ENCODE measurements at places on chromosomes 7 and 10.

- DNase-seq, result peak; percentile 1
These were observed 106.0 kb downstream of the BMS1 start for GRCh38 chr10:42888504-42889095.

DNA sequence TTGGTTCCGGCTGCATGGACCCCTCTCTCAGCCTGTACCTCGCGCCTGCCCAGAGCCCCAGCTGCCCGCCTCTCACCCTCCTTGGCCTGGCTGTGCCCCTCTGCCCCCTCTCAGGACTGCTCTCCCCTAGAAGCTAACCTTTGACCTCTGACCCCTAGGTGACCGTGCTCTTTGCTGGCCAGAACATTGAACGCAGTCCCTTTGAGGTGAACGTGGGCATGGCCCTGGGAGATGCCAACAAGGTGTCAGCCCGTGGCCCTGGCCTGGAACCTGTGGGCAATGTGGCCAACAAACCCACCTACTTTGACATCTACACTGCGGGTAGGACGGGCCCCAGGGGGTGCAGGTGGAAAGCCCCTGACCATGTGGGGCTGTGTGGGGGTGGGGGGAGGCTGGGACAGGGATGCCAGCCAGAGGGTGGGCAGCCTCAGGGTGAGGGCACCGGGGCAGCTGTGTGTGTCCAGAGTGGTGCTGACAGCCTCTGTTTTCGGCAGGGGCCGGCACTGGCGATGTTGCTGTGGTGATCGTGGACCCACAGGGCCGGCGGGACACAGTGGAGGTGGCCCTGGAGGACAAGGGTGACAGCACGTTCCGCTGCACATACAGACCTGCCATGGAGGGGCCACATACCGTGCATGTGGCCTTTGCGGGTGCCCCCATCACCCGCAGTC, 8.0 kb downstream of the FLNC start:
- no peak for DNase-seq

- no peak for DNase-seq
These were observed 44.7 kb downstream of the MGMT start for GRCh38 chr10:129511758-129512157.

GRCh38 chr10:513393-513792, 176.1 kb downstream of the DIP2C start:
- DNase-seq, result no peak

GRCh38 chr7:115410972-115411686, 489.2 kb downstream of the MDFIC start:
- DNase-seq, result no peak

GRCh38 chr10:118173296-118173695, 126.6 kb upstream of the RAB11FIP2 start:
- DNase-seq, result no peak

DNA sequence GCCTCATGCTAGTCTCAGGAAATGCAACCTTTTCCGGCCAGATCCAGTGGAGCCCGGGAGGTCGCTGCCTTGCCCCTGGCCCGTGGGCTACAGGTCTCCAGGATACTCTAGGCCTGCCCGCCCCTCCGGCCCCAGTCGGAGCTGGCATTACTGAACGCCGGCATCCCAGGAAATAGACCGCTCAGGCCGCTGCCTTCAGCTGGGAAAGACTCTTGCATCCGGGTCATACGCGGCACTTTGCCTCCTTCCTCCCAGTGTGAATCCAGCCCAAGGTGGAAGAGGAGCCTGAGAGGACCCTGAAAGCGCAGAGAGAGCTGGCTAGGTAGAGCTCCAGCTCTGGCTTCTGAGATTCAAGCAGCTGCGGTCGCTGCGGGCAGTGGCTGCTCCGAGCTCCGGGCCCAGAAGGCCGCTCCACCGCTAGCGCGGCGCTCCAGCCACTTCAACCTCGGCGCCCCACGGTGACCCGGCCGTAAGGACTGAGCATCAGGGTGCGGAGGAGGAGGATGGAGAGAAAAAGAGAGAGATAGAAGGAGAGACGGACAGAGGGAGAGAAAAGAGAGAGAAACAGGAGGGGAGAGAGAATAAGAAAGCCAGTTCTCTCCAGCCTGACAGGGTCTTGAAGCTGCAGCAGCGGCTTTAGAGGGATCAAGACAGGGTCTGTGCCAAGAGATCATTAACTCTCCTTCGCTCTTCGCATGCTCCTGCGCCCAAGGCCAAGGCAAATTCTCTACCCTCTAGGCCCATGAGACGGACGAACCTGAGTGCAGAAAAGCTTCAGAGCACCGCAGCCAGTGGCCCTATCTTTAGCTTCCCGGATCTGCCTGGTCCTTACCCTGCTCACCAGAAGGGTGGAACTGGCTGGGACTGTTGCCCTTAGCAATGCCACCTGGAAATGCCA, 1.8 kb upstream of the HOXA10 start:
- DNase-seq, result no peak

DNA sequence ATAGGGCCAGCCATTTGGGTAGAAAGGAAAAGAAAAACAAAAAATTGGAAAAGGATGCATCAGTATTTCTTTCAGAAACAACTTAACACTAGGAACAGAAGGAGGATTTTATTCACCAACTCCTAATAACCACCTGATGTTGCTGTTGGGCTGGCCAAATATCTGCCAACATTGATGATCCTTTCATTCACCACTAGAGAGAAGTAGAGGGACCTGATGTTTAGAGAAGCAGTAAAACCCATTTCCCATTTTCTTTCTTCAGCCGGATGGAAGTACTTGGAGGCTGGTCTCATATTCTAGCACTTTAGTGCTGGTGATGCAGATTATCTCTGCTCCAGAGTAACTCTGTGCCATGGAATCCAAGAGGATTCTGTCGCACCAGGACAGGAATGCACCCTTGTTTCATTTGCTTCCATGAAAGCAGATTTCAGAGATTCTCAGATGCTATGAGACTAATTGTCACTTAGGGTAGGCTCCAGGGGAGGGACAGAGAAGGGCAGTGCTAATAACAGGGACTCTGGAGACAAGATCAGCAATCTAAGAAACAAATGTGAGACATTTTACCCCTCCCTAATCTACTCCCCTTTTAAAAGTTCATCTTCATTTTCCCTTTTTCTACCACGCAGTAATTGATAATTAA, 3.1 kb downstream of the KLLN start:
- DNase-seq, result peak; percentile 70

- no peak for DNase-seq
These were observed 369.8 kb downstream of the GFRA1 start for GRCh38 chr10:115903207-115903606.

- no peak for DNase-seq
These were observed 121.4 kb downstream of the MAGI2 start for GRCh38 chr7:79332091-79332490.

- DNase-seq, result no peak
These were observed 59.0 kb upstream of the FGL2 start for GRCh38 chr7:77258593-77258992.

- peak; percentile 4 for DNase-seq
These were observed 675 bp downstream of the ABRAXAS2 start for GRCh38 chr10:124802313-124802675.

DNA sequence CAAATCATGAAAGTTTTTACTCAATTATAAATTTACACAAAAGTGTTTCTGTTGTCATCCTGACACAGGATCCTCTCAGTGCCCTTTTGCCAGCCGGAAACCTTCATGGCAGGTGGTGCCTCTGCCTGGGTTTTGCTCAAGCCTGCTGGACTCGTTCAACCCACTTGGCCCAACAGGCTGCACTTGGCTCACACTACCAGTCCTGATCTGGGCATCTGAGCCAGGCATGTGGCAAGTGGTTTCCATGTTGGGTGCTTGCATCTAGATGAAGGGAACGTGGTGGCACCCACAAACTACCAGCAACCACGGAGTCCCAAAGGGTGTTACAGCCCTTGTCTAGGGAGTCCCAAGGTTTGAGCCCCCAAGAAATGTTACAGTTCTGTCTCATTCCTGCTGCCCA, 162.3 kb upstream of the CSTF2T start:
- no peak for DNase-seq

Measured in bronchial epithelial cell (primary cell).